ENCODE measurements at places on chromosomes 3 and 15.
A peak's percentile ranks its signal among the peaks of the same experiment; 100 is the strongest.

DNA sequence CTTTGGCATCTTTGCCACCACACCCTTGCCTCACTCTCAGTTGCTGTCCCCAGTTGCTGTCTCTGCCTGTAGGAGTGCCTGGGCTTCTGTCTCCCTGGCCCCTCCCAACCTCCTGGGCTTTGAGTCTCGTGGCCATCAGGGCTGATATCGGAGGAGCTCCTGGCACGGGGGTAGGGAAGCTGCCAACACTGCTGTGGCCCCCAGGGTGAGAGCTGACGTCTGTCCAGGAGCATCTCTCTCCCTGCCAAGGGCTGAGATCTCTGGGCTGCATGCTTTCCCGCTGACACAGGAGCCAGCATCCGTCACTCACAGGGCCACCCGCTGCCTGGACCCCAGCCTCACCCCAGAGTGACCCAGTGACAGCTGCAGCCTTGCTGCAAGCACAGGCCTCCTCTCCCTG is 47.4 kb downstream of the EXOG start:
- no peak overlapping the region for H3K27ac ChIP-seq
- H3K36me3 ChIP-seq: no peaks in the 10 kb centered on the region
- no peaks in the 10 kb centered on the region for H3K27me3 ChIP-seq
- H3K4me1 ChIP-seq: no peaks in the 10 kb centered on the region
- H3K4me3 ChIP-seq: no peak overlapping the region

DNA sequence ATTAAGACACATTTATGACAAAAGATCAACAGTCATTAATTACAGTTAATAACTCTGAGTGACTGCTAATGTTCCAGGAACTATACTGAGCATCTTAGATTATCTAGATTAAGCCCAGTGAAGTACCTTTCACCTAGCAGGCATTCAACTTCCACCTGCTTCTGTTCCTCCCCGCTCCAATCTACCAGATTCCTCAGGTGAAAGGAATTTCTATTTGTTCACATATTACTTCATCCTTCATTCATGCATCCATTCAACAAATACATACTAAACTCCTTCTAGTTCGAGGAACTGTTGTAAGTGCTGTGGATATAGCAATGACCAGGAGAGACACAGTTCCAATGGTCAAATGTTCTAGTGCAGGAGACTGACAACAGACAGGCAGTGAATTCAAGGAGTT is 139.3 kb downstream of the FILIP1L start:
- H3K4me3 ChIP-seq: no peak overlapping the region
- H3K27ac ChIP-seq: no peak overlapping the region
- H3K4me1 ChIP-seq: peaks cover 9% of the 10 kb centered on the region
- no peak for DNase-seq
- H3K27me3 ChIP-seq: no peaks in the 10 kb centered on the region

GRCh38 chr3:79257791-79258190 is 510.0 kb downstream of the ROBO1 start:
- no peak overlapping the region for H3K27ac ChIP-seq
- no peaks in the 10 kb centered on the region for H3K4me1 ChIP-seq
- no peaks in the 10 kb centered on the region for H3K27me3 ChIP-seq

- no peak for DNase-seq
- peaks cover 20% of the 10 kb centered on the region for H3K4me1 ChIP-seq
- peaks cover 9% of the 10 kb centered on the region for H3K36me3 ChIP-seq
- no peak overlapping the region for H3K27ac ChIP-seq
- peak overlapping the region; percentile 21 for H3K4me3 ChIP-seq
- H3K27me3 ChIP-seq: no peaks in the 10 kb centered on the region
Measured at GRCh38 chr15:74458473-74458872, 2.5 kb downstream of the UBL7 start.

- H3K36me3 ChIP-seq: no peaks in the 10 kb centered on the region
- H3K4me3 ChIP-seq: no peak overlapping the region
- no peaks in the 10 kb centered on the region for H3K27me3 ChIP-seq
- H3K27ac ChIP-seq: no peak overlapping the region
- DNase-seq: no peak
- no peaks in the 10 kb centered on the region for H3K4me1 ChIP-seq
Measured at GRCh38 chr3:41304593-41304992, 105.3 kb downstream of the CTNNB1 start.

- H3K27ac ChIP-seq: no peak overlapping the region
- no peaks in the 10 kb centered on the region for H3K27me3 ChIP-seq
- no peak overlapping the region for H3K4me3 ChIP-seq
- no peaks in the 10 kb centered on the region for H3K4me1 ChIP-seq
Measured at GRCh38 chr3:156397534-156397933, 157.4 kb downstream of the SSR3 start.

DNA sequence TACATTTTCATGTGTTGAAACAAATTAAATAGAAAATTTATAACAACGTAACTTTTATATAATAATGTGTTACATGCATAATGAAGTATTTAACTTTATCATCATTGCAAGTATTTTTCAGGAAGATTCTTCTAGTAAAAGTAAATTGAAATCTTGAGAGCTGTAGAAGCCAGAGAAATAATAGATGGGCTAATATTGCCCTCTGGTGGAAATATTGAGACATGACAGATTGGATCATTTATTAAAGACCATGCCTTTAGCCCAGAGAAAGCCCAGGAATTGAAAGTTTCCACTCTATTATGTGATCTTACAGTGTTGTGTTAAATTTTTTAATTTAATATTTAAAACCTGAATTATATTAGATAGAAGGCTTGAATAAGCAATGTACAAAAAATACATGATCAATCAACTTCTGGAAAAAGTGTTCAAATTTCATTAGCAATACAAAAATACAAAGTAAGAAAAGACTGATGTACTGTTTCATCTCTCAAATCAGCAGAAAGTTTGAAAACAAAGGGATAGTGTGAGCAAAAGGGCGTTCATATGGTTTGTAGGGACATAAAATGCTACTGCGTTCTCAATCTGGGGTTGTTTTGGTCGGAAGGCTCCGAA is 52.7 kb upstream of the SPTSSB start:
- H3K27me3 ChIP-seq: no peaks in the 10 kb centered on the region
- no peak overlapping the region for H3K27ac ChIP-seq
- no peak overlapping the region for H3K4me3 ChIP-seq
- H3K4me1 ChIP-seq: no peaks in the 10 kb centered on the region

DNA sequence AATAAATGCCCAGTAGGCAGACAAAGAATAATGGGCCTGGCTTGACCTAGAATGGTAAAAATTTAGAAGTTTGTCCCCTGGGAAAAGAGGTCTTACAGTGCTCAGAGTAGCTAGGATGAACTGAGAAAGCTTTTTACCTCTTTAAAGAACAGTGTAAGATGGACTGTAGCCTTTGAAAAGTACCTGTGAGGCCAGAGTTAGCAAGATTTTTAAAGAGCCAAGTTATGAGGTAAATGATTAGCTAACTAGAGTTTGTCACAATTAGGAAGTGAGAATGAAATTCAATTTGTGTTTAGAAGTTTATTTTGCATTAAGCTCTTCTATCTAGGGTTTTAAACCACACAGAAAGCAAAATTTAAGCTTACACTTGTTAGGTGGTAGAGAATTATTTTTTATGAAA is 480.9 kb downstream of the ZIC1 start:
- H3K4me1 ChIP-seq: no peaks in the 10 kb centered on the region
- DNase-seq: peak; percentile 33
- no peaks in the 10 kb centered on the region for H3K27me3 ChIP-seq
- no peak overlapping the region for H3K4me3 ChIP-seq
- no peak overlapping the region for H3K27ac ChIP-seq

DNA sequence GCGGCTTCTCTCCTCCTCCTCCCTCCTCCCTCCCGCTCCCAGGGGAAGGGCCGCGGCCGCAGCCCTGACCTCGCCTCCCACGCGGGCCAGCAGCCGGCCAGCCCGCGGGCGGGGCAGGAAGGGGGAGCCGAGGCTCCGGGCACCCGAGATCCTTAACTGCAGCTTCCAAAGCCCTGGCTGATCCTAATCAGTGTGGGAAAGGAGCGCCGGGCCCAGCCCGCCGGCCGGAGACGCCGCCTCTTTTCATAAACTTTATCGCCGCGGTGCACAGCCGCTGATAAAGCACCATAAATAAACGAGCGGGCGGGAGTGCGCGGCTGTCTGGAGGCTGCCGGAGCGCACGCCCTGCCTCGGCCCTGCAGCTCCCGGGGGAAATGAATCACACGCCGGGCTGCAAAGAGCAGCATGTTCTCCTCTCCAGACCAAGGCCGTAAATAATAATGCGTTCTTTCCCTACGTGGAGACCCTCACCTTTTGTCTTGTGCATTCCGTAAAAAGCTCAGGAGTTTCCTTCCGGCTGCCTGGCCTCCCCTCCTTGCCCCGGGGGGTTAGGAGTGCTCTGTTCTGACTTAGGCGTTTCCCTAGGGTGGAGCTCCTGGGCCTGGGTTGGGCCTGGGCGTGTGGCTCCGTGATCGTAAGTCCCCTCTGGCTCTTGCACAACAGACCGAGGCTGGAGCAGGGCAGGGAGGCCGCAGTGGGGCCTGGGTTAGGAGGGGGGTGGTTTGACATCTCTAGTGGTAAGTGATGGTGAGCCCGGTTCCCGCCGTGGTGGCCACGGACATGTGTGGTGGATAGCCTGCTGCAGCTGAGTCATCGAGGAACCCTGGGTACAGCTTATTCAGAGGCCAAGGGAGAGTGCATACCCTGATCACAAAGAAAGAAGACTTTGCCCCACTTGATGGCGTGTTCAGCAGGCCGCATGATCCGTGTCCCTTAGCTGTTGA is 132.6 kb upstream of the HES1 start:
- no peaks in the 10 kb centered on the region for H3K36me3 ChIP-seq
- peaks cover 27% of the 10 kb centered on the region for H3K4me1 ChIP-seq

GRCh38 chr3:71421820-71422566 is 161.5 kb downstream of the FOXP1 start:
- peaks cover 7% of the 10 kb centered on the region for H3K27me3 ChIP-seq
- DNase-seq: peak; percentile 66
- peaks cover 13% of the 10 kb centered on the region for H3K4me1 ChIP-seq
- H3K27ac ChIP-seq: no peak overlapping the region
- no peak overlapping the region for H3K4me3 ChIP-seq
- no peaks in the 10 kb centered on the region for H3K36me3 ChIP-seq

GRCh38 chr15:93048759-93049161 is 40.3 kb downstream of the RGMA start:
- DNase-seq: no peak
- H3K4me3 ChIP-seq: no peak overlapping the region
- no peaks in the 10 kb centered on the region for H3K4me1 ChIP-seq

- no peaks in the 10 kb centered on the region for H3K27me3 ChIP-seq
- peaks cover 32% of the 10 kb centered on the region for H3K4me1 ChIP-seq
- no peaks in the 10 kb centered on the region for H3K36me3 ChIP-seq
Measured at GRCh38 chr3:196636369-196637349, 2.8 kb upstream of the NRROS start.

DNA sequence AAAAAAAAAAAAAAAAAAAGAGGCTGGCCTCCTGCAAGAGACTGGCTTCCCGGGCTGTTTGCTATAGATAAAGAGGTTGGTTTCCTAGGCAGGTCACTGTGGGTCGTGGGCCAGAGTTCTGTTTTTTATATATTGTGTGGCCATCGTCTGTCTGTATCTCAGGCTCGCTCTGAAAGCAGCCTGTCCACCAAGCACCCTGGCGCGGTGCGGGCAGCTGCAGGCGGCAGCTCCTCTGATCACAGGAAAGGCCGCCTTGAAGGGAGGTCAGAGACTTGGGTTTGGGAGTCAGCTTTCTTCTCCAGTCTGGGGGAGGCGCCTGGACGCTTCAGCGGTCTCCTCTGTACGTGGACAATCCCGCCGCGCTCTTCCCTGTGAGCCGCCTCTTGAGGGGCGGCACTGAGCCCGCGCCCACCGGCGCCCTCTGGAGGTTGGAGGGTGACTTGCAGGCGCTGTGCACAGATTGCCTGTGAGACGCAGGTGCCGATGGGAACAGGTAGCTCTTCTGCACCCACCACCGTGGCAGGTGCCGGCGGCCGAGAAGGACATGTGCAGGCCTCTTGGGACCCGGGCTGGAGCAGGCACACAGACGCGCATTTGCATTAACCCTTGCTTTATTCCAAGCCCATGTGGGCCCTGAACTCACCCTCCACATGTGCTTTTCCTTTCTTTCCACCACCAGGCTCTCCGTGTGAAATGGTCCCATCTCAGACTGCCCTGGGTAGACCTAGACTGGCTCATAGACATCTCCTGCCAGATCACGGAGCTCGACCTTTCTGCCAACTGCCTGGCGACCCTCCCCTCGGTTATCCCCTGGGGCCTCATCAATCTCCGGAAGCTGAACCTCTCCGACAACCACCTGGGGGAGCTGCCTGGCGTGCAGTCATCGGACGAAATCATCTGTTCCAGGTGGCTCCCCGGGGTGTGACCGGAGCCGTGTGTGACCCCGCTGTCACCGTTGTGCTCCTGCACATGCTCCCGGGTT is 89.3 kb downstream of the LRRK1 start:
- peak overlapping the region; percentile 40 for H3K27ac ChIP-seq
- peaks cover 11% of the 10 kb centered on the region for H3K4me1 ChIP-seq
- peaks cover 20% of the 10 kb centered on the region for H3K36me3 ChIP-seq
- peak; percentile 40 for DNase-seq

GRCh38 chr3:30347679-30348216 is 258.7 kb upstream of the TGFBR2 start:
- no peaks in the 10 kb centered on the region for H3K4me1 ChIP-seq
- H3K4me3 ChIP-seq: no peak overlapping the region
- DNase-seq: no peak
- no peaks in the 10 kb centered on the region for H3K36me3 ChIP-seq

DNA sequence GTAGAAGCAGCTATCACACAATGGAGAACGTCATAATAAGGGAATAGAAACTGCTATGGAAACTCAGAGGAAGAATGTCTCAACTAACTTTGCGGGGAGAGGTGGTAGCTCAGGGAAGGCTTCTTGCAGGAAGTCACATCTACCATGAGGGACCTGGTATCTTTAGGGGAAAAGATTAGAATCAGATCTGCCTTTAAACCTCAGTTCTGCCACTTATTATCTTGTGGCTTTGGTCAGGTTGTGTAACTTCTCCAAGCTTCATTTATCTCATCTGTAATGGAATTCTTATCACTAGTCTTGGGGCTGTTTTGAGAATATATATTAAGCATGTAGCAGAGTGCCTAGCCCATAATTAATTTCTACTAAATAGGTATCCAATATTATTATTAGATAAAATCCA is 46.4 kb upstream of the PRICKLE2 start:
- H3K27me3 ChIP-seq: no peaks in the 10 kb centered on the region
- no peak for DNase-seq
- no peak overlapping the region for H3K4me3 ChIP-seq
- H3K27ac ChIP-seq: no peak overlapping the region

GRCh38 chr3:125083776-125084175 is 28.0 kb upstream of the HEG1 start:
- no peak overlapping the region for H3K4me3 ChIP-seq
- H3K4me1 ChIP-seq: peaks cover 9% of the 10 kb centered on the region
- no peak for DNase-seq
- H3K36me3 ChIP-seq: peaks cover 24% of the 10 kb centered on the region
- H3K27me3 ChIP-seq: no peaks in the 10 kb centered on the region

- peaks cover 16% of the 10 kb centered on the region for H3K4me1 ChIP-seq
- no peak for DNase-seq
Measured at GRCh38 chr3:112604536-112604935, 36.4 kb downstream of the CCDC80 start.

Data from GM12878 (cell line).